ENCODE measurements at places on chromosomes 3 and 15. TPM values are rescaled to one million over a fixed set of nuclear protein-coding genes. Genes with fewer than 3 reads are reported as not detected.

DNA sequence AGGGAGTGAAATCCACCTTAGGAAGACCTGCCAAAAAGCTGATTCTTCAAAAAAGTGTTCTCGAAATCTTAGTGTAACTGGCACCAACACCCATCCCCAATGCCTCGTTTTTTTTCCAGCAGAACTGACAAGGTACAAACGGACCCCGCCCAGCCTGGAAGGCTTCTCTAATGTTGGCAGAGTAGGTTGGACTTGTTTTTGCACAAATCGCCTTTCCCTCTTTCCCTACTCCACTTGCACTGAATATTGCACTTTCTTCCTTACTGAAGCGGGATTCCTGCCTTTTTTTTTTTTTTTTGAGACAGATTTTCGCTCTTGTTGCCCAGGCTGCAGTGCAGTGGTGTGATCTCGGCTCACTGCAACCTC lies 544 bp upstream of the TIMMDC1 start:
- DNase-seq = peak; percentile 75

GRCh38 chr3:141844812-141845211 lies 31.6 kb upstream of the ATP1B3 start:
- no peak for DNase-seq

DNA sequence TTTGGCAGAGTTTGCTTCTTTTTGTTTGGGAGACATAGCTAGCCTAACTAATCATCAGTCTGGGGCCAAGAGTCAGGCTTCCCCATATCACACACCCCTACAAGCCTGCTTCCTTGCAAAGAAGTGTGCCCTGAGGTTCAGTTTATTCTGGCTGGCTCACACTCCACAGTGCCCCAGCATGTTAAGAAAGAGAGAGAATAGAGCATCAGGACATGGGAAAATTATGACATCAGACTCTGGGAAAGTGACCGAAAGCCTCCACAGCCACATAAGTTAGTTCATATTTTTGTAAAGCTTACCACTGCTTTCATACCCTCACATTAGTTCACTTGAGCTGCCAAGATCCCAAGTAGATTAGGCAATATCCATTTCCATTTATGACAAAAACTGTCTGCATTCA lies 63.0 kb upstream of the CFAP161 start:
- DNase-seq = no peak

- no peak for DNase-seq
Measured at GRCh38 chr15:36399276-36399675, 180.2 kb upstream of the CDIN1 start.

GRCh38 chr3:42735615-42736014 lies 33.0 kb upstream of the HHATL start:
- DNase-seq = no peak

DNA sequence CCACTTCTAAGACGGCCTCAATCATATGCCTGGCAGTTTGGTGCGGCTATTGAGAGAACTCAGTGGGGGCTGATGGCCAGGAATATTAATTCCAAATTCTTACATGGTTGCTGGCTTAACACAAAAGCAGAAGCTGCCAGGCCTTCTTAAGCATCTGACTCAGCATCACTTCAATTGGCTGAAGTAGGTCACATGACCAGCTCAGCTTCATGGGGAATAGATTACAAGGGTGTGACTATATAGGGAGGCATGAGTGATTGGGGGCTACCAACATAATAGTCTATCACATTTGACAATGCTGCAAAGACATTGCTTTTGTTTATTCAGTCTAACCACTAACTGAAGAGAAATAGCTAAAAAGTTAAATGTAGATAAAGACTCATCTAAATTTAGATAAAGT lies 101.6 kb upstream of the ANKRD28 start:
- DNase-seq = peak; percentile 84

Gene DMXL2
- total RNA-seq = 46.0 TPM

DNA sequence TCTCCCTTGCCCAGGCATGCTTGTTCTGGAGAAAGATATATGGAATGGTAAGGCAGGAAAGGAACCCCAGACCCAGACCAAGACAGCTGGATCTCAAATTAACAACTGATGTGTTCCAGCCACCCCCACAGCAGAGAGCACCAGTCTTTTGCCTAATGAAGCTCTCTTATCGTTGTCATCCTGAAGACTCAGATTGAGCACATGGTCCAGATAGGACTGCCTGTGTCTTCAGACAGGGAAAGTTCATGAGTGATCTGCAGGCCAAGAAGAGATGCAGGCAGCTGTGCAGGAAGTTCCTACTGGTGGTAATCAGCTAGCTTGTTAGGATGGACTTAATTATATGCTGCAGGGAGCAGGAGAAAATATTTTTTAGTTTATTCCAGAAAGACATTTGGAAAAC lies 53.3 kb downstream of the PPP2R3A start:
- no peak for DNase-seq

DNA sequence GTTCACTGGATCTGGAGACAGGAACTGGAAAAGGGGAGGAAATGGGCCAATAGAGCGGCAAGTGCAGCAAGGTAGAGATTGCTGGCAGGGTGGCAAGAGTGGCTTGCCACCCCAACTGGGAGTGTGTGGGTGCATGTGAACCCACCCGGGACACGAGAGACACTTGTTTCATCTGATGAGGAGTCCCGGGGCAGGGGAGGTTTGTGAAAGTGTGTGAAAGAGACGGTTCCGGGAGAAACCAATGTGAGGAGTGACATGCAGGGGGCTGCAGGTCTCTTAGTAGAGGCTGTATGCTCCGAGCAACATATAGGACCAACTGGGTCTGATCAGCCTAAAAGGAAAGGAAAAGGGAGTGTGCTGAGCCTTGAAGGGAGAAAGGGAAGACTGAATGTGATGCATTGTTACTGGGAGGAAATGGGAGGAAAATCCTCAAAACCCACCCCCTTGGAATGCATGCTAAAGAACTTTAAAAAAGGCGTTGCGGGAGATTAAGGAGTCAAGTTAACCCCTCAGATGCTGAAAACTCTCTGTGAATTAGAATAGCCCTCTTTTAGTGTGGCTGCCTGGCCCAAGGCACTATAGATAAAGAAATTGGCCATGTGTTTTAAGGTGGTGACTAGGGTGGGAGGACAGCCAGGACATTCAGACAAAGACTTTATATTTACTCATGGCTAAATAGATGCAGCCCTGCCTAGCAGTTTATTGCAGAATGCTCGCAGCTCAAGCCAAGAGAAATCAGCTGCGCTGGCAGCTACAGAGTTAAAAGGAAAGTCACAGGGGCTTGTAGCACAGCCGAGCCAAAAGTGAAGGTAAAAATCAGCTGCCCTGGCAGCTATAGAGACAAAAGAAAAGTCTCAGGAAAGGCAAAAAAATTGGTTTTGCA lies 9.1 kb upstream of the SLC9C1 start:
- no peak for DNase-seq

Gene GPR15
- not detected for total RNA-seq

GRCh38 chr3:24365168-24365567 lies 129.5 kb downstream of the THRB start:
- DNase-seq = peak; percentile 57

- DNase-seq = no peak
Measured at GRCh38 chr15:59691194-59691805, 2.2 kb upstream of the BNIP2 start.

DNA sequence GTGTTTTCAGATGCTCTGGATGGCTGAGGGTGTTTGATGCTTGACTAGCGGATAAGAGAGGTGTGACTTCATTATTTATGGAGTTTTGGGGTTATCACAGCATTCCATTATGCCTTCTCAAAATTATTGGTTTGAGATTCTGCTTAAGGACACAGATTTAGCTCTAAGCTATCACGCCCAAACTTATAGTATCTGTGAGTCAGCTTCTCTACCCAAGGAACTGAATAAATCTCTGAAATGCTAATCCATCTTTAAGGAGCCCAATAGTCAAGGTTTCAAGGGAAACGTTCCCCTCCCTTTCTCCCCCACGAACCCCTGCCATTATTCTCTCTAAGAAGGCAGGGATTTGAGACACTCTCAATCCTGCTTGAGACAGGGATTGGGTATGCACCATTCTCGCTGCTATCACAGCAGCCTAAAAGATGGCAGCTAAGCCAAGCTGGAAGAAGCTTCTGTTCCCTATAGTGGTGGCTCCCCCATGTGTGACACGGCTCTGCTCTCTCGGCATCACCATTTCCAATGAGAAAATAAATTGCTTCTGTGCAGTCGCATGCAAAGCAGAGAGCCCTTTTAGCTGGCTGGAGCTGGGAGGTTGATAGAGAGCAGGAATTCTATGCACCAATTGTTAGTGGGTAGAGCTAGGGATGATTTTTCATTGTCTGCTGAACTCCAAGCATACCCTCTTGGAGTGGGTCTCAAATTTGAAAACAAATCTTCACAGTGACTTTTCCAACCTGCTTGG lies 151.1 kb downstream of the IL20RB start:
- DNase-seq = no peak

- no peak for DNase-seq
Measured at GRCh38 chr15:93706495-93707292, 524.7 kb upstream of the MCTP2 start.

DNA sequence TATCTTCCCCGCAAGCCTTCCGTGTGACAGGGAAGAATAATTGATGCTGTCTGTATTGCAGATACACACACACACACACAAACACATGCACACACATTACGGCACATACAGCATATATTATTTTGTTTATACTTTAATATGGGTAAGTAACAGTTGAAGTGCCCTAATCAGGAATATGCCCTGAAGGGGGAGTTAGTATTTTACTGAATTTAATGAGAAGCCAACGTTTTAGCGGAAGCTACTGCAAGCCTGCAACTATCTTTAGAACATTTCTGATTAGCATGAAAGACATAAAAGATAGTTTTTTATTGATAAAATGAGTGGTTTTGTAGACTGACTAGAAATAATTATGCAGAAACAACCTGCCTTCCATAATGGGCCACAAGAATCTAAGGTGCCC lies 296.6 kb upstream of the SLCO3A1 start:
- no peak for DNase-seq

DNA sequence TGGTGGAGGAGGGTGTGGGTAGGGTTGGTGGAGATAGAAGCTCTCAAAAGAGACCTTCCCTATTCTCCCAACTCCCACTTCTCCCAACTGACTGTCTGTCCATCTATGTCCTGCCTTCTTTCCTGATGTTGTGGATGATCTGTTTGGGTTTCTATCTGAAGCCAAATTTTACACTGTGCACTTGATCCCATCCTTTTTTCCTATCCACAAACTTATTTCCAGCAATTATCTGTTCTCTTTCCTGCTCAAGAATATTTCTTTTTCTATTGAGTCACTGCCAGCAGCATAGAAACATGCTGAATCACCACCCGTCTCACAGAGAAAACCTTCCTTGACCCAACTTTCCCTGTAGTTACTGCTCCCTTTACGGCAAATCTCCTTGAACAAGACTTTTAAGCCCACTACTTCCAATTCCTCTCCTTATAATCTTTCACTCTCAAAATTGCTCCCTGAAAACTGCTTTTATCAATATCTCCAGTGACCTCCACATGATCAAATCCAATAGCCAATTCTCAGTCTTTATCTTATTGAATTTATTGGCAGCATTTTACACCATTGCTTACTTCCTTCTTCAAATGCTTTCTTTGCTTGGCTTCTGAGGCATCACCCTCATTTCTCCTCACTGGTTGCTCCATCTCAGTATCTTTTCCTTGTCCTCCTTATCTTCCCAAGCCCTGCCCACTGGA lies 141.2 kb upstream of the SLC7A14 start:
- DNase-seq = peak; percentile 65

DNA sequence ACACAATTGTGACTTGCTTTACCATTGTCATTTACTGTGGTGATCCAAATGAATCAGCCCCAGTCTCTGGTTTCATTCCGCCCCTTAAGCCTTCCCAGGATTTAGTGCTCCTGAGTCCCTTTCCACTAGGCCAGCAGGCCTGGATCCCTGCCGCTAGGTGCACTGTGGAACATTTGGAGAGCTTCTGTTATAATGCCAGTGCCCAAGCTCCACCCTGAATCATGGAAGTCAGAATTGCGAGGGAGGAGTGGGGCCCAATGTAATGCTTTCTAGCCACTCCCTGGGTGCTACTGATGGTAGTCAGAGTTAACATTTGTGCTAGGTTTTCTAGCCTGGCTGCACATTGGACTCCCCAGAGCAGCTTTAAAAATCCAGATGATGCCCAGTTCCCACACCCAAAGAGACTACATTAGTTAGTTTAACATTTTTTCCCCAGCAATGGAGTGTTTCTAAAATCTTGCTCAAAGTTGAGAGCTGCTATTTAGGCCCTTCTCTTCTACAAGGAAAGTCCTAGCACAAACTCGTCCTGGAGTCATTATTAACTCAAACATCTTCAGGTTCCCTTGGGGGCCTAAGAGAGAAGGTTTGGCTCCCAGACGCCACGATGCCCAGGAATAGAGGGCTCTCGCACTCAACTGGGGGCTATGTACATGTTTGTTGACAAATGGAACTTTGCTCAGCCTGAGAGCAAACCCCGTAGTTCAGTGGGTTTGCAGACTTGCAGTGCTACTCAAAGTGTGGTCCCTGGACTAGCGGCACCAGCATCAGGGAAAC lies 366.7 kb upstream of the PROK2 start:
- no peak for DNase-seq

DNA sequence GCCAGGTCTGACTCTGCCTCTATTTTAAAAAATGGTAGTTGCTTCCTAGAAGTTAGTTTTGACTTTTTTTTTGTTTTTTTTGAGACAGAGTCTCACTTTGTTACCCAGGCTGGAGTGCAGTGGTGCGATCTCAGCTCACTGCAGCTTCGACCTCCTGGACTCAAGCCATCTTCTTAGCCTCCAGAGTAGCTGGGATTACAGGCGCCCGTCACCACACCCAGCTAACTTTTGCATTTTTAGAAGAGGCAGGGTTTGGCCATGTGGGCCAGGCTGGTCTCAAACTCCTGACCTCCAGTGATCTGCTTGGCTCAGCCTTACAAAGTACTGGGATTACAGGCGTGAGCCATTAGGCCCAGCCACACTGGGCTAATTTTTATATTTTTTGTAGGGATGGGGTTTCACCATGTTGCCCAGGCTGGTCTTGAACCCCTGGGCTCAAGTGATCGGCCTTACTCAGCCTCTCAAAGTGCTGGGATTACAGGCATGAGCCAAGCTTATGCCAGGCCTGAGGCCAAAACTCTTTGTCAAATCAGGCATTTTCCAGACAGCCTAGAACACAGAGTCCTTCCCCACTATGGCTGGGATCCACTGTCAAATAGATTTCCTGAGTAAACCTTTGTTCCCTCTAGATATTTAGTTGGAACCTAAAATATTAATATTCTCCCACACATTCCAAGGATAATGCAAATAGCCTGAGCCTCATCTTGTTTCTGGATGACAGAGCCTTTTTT lies 13.7 kb downstream of the C3orf62 start:
- no peak for DNase-seq

Gene MYL3
- total RNA-seq = not detected
